Stimulated activated CD8-positive, alpha-beta memory T cell treated with anti-CD3 and anti-CD28 coated beads, Interleukin-7, amount 100 ng/mL, for 1 hour (primary cell): ENCODE measurements at places on chromosomes 11 and 22.

DNA sequence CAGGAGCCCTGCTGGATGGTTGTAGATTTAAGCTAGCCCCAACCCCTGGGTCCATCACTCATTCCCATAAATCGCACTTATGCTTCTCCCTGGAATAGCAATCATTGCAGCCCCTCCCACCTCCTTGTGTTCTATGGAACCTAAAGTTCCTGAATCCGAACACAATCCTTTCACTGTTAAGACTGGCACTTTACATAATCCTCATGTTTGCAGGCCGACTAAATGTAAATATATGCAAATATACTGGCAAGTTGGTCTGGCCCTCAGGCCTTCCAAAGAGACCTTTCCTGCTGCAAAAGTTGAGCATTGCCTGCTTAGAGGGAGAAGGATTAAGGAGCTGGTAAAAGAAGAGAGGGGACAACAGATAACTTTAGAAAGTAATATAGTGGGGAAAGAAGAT is 892.9 kb downstream of the OPCML start:
- DNase-seq = no peak

- DNase-seq = no peak
Measured at GRCh38 chr11:29217901-29218300, 798.9 kb downstream of the KCNA4 start.

DNA sequence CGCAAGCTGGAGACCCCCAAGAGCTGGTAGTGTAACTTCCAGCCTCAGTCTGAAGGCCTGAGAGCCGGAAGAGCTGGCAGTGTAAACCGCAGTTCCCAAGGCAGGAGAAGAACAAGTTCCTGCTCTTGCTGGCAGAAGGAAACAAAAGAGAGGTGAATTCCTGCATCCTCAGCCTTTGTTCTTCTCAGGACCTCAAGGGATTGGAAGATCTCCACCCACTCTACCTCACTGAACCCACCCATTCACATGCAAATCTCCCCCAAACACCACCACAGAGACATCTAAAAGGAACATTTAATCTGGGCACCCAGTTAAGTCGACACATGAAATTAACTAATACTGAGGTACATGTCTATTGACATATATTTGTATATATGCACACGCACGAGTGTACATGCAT is 1310.3 kb downstream of the TBC1D22A start:
- no peak for DNase-seq

DNA sequence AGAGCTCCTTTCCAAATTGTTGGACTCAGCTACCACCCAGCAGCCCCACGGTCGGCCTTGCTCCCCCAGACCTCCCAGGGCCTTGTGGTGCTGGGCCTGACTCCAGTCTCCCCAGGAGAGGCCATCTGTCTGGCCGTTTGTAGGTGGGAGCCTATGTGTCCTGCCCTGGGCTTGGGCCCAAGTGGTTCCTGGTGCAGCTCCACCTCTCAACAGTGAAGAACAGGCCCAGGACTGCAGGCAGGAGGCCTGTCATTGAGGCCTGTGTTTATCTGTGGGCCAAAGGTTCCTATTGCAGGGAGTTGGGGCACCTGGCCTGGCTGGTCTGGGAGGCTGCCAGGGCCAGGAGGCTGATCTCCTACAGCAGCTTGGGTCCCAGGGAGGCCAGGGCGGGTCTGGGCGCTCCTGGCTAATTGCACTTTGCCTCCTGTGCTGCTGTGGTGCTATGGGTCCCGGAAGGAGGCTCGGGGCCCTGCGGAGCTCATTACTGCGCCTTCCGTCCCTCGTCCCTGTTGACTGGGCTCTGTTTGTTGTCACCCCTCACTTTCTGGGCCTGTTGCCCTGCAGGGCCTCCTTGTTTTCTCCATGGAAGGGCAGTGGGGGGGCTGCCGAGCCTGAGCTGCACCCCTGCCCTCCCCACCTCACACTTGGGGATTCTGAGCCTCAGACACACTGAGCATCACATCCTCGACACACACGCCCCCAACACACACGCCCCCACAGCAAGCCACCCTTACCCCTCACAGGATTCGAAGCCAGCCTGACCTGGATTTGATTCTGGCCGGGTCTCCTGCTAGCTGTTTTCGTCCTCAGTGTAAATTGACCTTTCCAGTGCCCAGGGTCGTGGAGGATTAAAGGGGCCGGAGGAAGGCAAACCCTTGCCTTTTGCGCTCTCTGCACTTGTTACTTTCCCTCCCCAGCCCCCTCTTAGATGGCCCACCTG is 6.8 kb upstream of the OMP start:
- no peak for DNase-seq

DNA sequence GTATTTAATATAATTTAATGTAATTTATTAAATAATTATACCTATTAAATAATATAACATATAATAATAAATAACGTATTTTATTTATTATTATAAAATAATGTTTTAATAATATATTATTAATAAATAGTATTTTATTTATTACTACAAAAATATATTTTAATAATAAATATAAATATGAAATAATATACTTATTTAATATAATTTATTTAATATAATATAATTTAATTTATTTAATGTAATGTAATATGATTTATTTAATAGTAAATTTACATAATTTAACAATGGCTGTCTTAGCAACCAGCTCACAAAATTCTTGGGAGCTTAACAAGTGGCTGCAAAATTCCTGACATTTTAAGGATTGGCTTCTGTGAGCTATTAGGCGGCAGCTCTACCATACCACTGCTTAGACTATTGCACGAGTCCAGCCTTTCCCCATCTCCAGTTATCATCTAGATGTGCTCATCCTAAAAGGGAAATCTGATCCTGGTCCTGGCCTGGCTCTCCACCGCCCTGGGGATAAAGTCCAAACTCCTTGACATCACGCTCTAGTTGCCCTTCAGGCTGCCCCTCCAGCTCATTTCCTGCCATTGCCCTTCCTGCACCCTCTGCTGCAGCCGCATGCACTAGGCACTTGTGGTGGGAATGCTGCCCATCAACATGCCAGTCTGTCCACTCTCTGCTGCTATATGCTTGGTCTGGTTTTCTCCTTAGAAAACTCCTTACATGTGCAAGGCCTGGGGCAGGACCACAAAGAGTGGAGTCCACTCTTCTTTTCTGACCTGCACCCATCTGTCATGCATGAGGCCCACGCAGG is 9.8 kb downstream of the MMP20 start:
- DNase-seq = no peak

- no peak for DNase-seq
Measured at GRCh38 chr11:46879056-46879585, 33.0 kb upstream of the CKAP5 start.

DNA sequence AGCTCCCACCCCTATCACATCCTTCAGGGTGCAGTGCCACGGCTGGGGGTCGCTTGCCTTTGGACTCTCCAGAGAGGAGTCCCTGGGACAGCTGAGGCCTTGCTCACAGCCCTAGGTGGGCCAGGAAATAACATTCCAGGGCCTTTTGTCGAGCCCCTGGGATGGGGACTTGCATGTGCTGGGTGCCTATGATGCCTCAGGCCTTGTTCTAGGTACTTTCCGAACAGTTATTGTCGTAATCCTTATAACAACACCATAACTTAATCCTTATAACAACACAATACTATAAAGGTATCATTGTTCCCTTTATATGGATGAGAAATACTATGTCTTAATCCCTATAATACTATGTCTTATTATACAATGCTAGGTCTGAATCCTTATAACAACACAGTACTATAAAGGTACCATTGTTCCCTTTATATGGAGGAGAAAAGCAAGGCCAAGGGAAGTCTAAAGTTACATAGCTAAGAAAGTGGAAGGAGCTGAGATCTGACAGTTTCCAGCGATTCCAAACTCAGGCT is 236.5 kb downstream of the ST3GAL4 start:
- DNase-seq = no peak

DNA sequence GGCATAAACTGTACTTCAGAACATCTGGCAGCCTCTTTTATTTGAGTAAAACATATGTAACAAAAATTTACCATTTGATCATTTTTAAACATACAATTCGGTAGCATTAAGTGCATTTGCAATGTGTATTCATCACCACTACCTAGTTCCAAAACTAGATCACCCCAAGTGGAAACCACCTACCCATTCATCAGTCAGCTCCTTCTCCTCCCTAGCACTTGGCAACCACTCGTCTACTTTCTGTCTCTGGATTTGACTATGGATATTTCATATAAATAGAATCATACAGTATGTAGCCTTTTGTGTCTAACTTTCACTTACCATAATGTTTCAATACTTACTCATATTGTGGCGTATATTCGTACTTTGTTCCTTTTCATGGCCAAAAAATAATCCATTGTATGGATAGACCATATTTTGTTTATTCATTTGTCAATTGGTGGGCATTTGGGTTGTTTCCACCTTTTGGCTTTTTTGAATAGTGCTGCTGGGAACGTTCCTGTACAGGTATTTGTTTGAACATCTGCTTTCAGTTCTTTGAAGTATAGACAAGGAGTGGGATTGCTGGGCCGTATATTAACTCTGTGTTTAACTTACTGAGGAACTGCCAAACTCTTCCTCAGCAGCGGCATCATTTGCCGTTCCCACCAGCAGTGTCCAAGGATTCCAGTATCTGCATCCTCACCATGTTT is 27.2 kb upstream of the ADORA2A start:
- no peak for DNase-seq

- no peak for DNase-seq
Measured at GRCh38 chr11:35011389-35011788, 95.0 kb downstream of the PDHX start.

DNA sequence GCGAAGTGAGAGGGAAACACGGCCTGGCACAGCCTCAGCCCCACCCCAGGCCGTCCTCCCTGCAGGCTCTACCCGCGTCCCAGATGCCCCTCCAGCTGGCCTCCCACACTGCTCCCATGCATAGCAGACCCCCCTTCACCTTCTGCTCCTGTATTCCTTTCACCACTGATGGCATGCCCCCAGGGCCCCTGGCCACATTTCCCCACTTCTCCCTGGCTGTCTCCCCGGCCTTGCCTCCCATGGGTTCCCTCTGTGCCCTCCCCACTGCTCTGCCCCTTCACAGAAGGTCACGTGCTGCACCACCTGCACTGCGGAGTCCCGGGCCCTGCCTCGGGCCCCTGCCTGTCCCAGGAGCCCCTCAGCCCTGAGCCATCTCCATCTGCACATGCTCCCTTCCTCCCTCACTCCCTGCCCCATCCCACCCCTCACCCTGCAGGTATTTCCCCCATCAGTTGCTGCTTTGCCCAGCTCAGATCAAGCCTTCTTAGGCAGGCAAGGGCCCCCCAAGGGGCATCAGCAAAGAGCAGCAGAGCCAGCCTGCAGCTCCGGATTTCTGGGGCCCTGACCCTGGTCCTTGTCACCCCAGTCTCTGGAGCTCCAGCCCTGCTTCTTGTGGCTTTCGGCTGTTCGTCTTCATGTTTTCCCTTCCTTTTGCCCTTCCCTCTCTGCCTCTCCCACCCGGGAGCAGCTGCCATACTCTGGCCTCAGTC is 46.4 kb downstream of the GAB4 start:
- no peak for DNase-seq

GRCh38 chr11:134560066-134560465 is 148.0 kb upstream of the B3GAT1 start:
- no peak for DNase-seq

DNA sequence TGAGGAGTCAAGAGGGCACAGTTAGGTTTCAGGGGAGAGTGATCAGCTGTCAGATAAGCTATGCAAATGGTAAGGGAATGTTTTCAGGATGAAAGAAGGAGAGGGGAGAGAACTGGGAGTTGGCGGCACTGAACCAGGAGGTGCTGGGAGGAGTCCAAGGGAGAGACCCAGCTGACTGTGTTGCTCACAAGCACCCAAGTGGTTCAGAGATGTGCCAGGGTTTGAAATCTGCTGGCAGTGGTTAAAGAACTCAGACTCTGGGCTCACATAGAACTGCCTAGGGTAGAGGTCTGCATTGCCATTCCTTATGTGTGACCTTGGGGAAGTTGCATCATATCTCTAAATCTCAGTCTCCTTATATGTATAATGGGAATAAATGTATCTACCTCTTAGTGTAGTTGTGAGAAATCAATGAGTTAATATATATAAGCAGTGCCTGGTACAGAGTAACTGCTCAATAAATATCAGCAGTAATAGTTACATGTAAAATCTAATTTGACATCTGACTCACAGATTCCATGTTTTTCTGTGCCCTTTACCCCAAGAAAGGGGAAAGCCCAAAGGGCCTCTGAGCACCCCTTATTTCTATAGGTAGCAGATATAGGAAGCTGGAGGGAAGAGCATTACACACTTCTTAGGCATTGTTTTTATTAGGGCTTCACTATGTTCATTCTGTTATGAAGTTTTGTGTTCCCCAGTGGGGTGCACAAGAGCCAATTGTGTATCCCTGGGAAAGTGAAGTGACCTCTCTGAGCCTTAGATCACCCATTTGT is 66.9 kb upstream of the SESN3 start:
- no peak for DNase-seq

DNA sequence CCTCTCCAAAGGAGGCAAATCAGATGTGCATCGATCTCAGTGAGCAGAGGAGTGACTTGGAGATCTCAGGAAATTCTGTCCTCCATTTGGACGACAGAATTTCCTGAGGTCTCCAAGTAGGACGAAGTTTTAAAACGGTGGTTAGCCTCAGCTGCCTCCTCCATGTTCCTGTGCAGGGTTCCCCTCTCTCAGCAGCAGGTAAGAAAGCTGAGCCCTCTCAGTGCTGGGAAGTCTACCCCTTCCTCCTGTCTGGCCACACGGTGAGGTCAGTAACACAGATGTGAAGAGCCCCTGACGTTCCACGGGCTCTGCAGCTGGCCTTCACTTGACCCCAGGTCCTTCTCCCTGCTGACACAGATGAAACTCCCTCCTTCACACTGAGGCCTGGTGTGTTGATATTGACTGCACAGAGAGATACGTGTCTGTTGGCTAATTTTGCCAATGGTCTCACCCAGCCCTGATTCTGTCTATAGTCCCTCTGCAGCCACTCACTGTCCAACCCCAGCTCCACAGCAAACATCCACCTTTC is 607.4 kb upstream of the B3GAT1 start:
- no peak for DNase-seq

- DNase-seq = no peak
Measured at GRCh38 chr11:69644071-69644961, 3.4 kb downstream of the CCND1 start.

DNA sequence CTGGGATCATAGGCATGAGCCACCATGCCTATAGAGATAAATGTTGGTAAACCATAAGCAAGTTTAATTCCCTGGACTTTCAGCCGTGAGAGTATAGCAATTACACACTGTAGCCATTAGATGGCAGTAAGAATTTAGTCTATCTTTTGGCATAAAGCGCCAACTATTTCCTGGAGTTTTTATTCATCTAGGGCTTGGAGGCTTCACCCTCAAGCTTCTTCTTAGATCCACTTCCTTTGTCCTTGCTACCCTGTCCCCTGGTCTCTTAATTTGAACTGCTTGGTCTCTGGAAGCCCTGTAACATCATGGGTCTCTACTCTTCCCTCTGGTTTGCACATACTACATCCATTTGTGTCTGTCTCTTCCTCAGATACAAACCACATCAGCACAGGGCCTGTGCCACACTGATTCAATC is 38.2 kb downstream of the OR10A6 start:
- no peak for DNase-seq
